ENCODE measurements at places on chromosomes 11 and 22.

DNA sequence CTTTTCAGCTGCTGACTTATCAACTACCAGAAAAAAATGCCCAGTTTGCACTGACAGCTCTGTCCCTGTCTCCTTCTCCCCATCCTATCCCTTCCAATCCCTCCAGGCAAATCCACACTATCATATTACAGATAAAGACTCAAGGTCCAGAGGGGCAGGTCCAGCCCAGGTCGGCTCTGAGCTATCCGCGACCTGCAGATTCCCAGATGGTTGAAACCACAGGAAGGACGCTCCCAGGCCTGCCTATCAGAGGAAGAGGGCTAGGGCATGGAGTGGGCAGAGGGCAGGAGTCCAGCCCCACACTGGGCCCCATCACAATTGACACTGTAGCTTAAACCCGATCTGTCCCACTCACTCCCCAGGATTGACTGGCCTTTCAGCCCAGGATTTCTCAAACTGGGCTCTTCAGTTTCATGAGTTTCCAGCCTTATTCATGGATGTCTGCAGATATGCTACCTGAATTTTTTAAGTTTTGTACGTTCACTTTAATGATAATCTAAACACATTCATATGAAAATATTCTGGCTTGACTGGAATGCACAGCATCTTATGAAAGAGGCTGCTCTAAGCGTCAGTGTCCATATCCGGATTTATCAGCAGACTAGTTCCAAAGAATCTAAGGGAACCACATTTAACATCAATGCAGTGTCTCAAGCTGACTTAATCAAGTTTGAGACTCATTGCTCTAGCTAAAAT is 16.4 kb upstream of the FCHSD2 start:
- DNase-seq: no peak

DNA sequence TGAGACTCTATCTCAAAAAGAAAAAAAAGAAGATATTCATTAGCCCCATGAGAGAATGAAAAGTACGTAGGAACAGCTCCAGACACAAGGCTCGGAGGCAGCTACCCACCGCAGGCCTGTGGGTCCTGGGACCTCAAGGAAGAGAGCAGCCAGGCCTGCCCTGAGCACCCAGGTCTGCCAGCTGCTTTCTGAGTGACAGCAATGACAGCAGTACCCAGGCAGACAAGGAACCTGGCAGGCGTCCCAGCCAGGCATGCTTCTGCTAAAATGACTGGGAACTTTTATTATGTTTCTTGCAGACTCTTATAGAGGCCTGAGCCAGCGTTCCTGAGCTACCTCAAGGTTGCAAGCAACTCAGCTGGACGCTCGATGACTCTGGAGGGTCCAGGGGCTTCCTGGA is 31.6 kb downstream of the CPT1A start:
- no peak for DNase-seq

DNA sequence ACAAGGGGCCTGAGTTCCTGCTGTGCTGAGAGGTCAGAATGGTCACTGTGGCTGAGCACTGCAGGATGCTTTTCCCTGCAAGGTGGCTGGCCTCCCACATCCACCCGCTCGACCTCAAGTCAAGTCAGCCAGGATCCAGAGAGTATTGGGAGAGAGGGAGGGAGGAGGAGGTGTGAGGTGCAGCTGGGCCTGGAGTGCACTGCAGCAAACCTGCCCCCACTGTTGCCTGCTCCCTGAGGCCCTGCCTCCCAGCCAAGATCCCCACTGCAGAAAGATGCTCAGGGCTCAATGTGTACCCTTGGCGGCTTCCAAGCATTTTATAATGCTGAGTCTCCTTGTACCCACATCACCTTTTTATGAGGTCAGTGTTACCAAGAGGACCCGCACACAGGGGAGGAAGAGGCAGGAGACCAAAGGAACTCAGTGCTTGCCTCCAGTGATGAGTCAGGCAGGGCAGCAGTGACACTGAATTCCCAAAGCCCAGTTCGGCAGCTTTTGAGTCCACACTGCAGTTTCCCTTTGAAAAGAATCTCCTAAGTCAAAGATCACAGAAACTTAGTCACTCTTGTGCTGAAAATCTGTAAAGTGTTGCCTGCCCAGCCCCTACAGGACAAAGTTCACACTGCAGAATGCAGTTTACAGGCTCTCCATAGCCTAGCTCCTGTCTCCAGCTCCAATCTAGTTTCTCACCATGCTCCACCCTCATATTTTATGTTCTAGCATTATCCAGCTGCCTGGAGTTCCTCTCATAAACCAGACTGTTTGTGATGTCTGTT is 3.1 kb downstream of the ENDOD1 start:
- DNase-seq: no peak

GRCh38 chr11:22928207-22928917 is 68.1 kb upstream of the CCDC179 start:
- DNase-seq: no peak

GRCh38 chr11:11071486-11071885 is 213.6 kb upstream of the ZBED5 start:
- no peak for DNase-seq

GRCh38 chr11:70711095-70711910 is 313.0 kb downstream of the CTTN start:
- no peak for DNase-seq

DNA sequence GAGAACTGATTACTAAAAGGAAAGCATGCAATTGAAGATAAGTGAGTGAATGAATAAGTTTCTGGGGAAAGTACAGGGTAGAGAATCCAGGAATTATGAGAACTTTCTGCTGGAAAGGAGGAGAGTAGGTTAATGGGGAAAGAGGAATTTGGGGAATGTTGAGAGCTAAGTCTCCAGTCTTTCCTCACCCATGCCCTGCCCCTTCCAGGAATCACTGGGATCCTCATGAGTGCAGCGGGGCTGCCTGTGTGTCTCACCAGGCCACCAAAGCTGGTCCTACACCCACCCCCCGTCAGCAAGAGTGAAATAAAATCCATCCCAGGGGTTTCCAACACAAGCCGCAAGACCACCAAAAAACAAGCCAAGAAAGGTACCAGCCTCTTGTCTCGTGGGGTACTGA is 17.0 kb downstream of the DTX4 start:
- DNase-seq: no peak

DNA sequence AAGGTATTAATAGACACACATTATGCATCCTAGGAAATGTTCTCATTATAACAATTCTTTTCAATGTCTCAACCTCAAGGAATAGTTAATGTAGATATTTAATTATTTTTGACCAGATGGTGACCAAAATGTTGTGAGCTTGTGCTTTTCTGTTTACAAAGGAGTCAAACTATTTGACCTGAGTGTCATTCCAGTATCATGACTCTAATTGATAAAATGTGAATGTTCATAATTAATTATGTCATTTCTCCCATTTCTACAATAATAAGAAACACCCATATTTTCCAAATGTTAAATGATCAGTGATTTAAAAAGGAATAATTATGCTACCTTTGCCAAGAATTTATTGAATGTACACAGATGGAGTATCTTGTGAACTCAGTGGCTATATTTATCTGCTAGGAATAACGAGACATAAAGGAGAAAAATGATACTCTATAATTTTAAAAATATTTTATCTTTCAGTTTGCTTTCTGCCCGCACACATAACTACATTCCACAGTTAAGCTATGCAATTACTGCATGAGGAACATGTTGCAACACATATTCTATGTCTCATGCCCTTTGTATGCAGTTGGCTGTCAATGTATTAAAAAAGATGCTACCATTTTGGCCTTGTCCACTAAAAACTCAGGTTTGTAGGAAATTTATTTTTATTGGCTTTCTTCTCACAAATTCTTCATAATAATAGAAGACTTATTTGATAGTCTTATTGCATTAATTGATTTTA is 376.7 kb upstream of the CCDC179 start:
- DNase-seq: no peak

GRCh38 chr22:37457093-37457893 is 28.9 kb downstream of the MFNG start:
- DNase-seq: peak; percentile 94

DNA sequence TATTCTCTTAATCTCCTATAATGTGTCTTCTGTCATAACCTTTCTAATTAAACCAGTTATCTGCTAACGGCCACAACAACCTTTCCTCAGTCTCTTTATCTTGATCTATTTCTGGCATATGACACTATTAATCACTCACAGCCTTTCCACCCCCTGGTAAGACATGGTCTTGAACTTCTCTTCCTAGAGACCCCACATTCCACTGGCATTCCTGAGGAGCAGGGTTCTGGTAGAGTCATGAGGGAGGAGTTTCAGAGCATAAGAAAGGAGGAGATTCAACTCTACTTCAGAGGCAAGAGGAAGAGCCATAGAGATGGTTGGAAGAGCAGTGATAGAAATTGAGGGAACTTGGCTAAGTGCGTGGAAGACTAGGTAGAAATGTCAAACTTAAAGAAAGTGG is 325.6 kb downstream of the BLID start:
- no peak for DNase-seq

DNA sequence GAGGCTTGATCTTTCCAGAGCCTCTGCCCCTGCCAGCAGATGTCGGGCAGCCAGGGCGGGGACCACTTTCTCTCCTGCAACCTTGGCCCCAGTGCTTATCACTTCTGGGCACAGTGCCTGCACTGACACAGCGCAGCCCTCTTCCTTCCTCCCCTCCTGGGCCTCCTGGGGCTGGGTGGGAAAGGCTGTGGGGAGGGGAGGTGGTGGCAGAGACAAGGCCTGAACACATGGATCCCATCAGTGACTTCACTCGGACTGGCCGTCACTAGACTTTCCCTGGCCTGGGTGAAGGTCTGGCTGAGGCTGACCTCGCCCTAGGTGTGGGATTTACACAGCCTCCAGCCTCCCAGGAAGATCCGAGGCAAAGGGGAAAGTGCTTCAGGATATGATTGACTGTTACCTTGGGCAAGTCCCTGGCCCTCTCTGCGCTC is 68.1 kb downstream of the LRRC32 start:
- no peak for DNase-seq

DNA sequence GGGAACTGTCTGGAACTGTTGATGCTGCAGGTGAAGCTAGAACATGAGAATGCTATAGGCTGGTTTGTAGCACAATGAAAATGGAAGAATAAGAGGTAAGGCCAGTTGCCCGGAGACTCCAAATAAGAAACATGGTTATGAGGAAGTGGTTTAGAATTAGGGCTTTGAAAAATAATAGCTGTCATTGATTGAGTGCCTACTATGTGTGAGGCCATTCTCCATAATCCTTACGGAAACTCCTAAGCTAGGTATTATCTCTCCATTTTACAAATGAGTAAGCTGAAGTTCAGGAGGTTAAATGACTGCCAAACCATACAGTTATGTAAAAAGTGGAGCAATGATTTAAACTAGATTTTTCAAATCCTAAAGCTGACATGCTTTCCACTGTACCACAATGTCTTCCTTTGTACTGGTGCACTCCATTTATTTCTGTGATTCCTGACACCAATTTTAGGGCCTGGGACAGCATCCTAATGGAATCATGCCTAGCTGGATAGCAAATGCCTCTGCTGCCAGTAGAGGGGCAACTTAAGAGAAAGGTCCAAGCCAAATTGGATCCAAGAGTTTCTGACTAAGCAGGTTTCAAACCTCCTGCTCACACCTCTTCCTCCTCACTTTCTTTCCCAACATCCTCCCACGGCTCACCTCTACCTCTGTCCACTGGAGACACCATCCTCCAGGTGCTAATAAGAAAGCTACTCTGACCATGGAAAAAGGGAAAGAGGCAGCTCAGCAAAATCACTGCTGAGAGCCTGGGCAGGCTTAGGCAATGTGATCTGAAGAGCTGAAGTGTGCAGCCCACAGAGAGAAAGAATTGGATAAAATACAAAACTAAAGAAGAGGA is 46.9 kb upstream of the PICALM start:
- DNase-seq: no peak

DNA sequence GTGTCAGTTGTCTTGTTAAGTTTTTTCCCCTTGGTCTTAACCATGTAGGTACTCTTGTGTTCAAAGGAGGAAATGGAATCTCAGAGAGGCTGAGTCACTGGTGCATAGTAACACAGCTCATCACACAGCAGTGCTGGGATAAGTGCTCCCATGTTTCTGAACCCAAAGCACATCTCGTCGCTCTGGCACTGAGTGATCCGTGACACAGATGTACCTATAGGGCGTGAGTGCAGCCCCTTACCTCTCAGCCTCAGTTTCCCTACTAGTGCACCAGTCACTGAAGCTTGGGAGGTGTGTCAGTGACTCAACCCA is 234.0 kb downstream of the ST3GAL4 start:
- no peak for DNase-seq
